Smooth muscle cell of trachea (primary cell): ENCODE measurements at places on chromosomes 3 and 15. TPM values are rescaled to one million over a fixed set of nuclear protein-coding genes. Genes with fewer than 3 reads are reported as not detected.

Gene PLCH1
- under 0.01 and 0.17 TPM in 2 replicates for total RNA-seq

Gene GCSAM
- not detected in 2 replicates for total RNA-seq

Gene GRAMD2A
- total RNA-seq, result 0.15 and 0.33 TPM in 2 replicates

Gene TGM5
- not detected in 2 replicates for total RNA-seq

Gene KY
- 1.6 and 1.7 TPM in 2 replicates for total RNA-seq

Gene ARIH2
- total RNA-seq, result 64.4 and 72.0 TPM in 2 replicates

Gene GPR156
- total RNA-seq, result 0.44 and 0.50 TPM in 2 replicates

Gene AMOTL2
- 42.2 and 77.1 TPM in 2 replicates for total RNA-seq

Gene RAP2B
- 22.3 and 31.8 TPM in 2 replicates for total RNA-seq

Gene GOLGA8S
- total RNA-seq, result under 0.01 and 0.15 TPM in 2 replicates

Gene SCN11A
- total RNA-seq, result under 0.01 and 0.17 TPM in 2 replicates

Gene EXD1
- under 0.01 TPM in 1 of 2 replicates, not detected in the other for total RNA-seq

Gene FAM81A
- 0.29 and 0.33 TPM in 2 replicates for total RNA-seq

Gene FANCD2
- total RNA-seq, result 2.8 and 25.7 TPM in 2 replicates

Gene LARP6
- 69.6 and 110 TPM in 2 replicates for total RNA-seq

Gene SMAD6
- total RNA-seq, result 16.6 and 23.3 TPM in 2 replicates

Gene NRROS
- 0.58 and 1.5 TPM in 2 replicates for total RNA-seq

Gene PDIA3
- total RNA-seq, result 192 and 247 TPM in 2 replicates

Gene PDZRN3
- total RNA-seq, result 51.2 and 78.2 TPM in 2 replicates

Gene TGM4
- total RNA-seq, result not detected in 2 replicates

Gene HMG20A
- total RNA-seq, result 33.9 and 34.9 TPM in 2 replicates

Gene NR1I2
- not detected in 2 replicates for total RNA-seq

Gene IL17RC
- 57.6 and 58.9 TPM in 2 replicates for total RNA-seq

Gene CD200R1
- total RNA-seq, result under 0.01 TPM in 1 of 2 replicates, not detected in the other

Gene FES
- total RNA-seq, result 38.7 and 63.0 TPM in 2 replicates

Gene MORC1
- total RNA-seq, result not detected in 2 replicates

Gene ACSBG1
- total RNA-seq, result under 0.01 TPM in 1 of 2 replicates, not detected in the other

Gene SSUH2
- 0.17 TPM in 1 of 2 replicates, not detected in the other for total RNA-seq

Gene SLC2A2
- total RNA-seq, result not detected in 2 replicates

Gene CPNE9
- total RNA-seq, result not detected in 2 replicates

Gene UBE2E2
- 51.8 and 128 TPM in 2 replicates for total RNA-seq

Gene ESYT3
- 0.17 TPM in 1 of 2 replicates, not detected in the other for total RNA-seq

Gene DPPA2
- total RNA-seq, result not detected in 2 replicates

Gene MINDY4B
- not detected in 2 replicates for total RNA-seq

Gene DLL4
- total RNA-seq, result 0.17 and 0.73 TPM in 2 replicates
